GM06990 (cell line): ENCODE measurements at places on chromosomes 3 and 15.

DNA sequence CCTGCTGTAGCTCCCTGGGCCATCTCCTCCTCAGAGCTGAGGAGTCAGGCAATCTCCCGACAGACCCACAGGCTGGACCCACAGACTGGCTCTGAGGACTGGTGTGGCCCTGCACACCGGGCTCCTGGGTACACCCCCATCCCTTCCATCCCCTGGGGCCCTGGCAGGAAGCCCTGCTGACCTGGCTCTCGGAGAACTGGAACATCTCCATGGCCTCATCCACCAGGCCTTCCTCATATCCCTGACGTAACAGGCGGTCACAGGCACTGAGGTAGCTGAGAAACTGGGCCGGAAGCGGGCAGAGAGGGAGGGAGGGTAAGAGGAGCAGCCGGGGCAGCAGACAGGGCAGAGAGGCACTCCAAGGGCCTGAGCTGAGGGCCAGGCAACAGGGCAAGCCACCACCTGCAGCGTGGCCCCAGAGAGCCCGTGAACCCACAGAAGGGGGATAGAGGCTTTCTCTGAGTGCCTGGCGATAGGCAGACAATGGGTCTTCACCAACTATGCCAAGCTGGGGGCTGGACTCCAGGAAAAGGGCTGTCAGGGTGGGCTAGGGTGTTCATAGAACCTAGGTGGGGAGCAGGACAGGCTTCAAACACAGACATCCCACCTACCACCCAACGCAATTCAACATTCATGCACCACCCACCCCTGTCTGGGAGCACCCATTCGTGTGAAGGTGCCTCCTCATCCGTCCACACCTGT, 17.9 kb downstream of the KBTBD13 start:
- DNase-seq: no peak

GRCh38 chr15:77575203-77575934, 57.3 kb downstream of the LINGO1 start:
- DNase-seq: no peak

GRCh38 chr3:115999001-115999585, 375.8 kb downstream of the GAP43 start:
- DNase-seq: no peak

DNA sequence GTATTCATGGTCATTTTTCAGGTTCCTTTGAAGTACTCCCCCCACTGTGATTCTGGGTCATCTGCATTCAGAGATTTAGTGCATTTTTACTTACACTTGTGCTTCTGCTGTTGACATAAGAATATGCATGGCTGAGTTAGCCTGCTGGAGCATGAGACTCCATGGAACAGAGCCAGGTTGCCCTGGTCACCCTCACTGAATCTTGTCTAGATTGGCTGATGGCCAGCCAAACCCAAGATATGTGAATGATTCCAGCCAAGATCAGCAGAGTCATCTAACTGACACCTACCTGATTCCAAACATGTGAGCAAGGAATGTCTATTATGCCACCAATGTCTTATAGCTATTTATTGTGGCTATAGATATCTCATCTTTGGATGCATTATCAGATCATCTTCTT, 25.1 kb downstream of the DTWD1 start:
- no peak for DNase-seq

- no peak for DNase-seq
These were observed at the start of gene PAQR9 for GRCh38 chr3:142963516-142964448. PAQR9 (minus strand) TSS chr3:142963674; CDS start chr3:142963336, 338 bp downstream.

GRCh38 chr3:116512931-116513330, 67.6 kb upstream of the LSAMP start:
- DNase-seq: no peak

DNA sequence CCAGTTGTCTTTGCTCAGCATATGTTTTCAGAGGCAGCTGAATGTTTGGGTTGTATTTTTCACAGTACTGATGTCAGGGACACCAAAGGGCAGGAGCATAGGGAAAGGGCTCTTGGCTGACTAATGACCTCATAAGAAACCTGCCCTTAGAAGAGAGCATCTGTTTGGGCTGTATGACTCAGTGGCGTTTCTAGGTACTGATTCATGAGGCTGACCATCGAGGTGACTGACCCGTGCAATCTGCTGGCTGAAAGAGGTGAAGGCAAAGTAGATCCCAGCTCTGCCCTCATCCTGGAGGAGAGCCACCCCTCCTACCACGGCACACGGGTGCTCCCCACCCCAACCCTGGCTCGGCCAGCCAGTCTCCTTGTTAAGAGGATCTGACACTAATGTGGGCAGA, 8.3 kb downstream of the LMCD1 start:
- no peak for DNase-seq

DNA sequence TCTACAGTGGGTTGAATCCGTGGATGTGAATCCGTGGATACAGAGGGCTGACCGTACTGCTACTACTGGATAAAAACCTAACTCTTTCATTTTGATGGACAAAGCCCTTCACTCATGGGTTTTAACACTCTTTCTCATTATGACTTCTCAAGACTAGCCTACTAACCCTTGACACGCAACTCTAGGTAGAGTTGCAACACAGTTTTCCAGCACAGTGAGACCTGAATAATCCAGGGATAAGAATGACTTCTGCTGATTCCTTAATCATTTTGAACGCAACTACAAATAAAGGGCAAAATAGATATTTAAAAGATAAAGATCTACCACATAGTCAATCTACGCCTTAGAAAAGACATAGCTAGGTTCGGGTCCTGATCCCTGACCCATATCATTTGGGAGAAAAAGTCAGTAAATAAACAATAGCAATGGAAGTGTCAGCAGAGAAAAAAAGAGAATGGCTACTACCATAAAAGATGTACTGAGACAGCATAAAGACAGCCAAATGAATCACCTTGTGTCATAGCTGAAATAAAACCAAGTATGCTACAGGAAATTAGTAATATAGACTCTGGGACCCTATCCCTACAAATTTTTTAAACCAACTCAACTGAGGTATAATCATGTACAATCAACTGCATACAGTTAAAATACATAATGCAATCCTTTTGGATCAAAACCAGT, 87.6 kb downstream of the DPH6 start:
- no peak for DNase-seq

GRCh38 chr3:165196577-165197480, 645 bp upstream of the SLITRK3 start:
- DNase-seq: no peak

- no peak for DNase-seq
These were observed 6.6 kb upstream of the TPRG1 start for GRCh38 chr3:189165092-189165612.

DNA sequence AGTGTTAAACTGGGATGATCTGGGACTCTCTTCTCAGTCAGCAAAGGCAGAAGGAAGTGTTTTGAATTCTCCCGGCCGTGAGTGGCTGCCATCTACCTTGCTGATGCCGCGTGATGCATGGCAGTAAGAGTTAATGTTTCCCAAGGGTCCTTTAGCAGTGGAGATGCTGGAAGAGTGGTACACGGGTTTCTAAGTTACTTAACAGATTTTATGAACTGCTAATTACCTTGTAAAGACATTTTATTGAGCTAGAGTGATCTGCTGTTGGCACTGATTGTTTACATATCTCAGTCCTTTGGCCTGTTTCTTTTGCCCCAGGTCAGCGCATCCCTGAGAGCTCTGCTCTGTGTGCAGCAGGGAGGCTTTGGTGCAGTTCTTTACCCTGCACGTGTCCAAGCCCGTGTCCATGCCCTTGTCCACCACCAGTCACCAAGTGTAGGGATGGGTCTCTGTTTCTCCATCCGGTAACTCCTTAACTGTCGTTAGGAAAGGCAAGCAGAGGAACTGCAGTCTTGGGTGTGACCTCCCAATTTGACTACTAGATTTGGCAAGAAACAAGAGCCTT, 172.3 kb downstream of the SLCO3A1 start:
- DNase-seq: no peak

DNA sequence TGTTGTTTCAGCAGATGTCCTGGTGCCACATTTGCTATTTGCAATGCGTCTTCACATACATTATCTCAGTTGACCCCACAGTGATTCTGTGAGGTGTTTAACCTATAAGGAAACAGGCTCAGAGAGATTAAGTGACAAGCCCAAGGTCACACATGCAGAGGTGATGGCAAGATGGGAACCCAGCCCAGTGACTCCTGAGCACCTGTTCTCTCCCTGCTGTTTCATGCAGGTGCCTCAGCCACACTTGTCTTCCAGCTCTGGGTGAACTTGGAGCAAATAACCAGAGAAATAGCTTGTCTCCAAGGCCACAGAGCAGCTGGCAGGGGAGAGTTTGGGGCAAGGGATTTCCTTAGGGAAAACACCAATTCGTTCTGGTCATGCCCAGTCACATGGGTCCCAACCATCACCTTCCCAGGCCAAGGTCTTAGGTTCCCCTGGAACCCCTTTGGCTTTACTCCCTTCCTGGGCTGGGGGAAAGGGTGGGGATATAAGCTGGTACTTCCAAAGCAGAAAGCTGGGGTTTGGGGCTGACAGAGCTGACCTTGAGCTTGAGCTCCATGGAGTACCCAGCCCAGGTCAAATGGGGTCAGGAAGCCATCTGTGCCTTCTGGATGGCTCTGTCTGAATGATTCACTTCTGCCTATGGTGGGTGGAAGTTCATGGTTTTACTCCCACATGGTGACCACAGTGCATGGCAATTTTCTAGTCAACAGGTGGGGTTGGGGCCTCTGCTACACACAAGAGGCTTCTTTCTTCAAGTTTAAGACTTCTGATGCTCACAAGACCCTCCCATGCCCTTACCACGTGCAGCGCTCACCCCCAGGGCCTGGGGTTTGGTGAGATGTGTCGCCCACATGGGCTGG, 22.4 kb downstream of the LIPC start:
- DNase-seq: peak; percentile 36

DNA sequence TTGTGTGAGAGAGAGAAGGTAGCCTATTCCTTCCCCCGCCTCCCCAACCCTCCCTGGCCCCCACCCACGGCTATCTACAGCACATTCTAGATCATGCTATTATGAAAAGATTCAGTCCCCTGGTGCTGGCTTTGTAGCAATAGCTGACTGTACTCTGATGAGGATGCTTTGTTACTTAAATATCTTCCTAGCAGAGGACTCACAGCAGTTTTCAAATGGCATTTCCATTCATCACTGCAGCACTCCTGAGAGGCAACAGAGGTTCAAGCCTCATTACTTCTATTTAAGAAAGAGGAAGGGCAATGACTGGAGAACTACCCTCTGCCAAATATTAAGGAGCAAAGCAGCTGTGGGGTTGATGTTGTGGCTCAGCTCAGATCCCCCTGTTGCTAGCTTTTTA, 61.0 kb downstream of the LRRN1 start:
- no peak for DNase-seq
